Epithelial cell of proximal tubule (primary cell): ENCODE measurements at places on chromosomes 5 and 9. TPM values are rescaled to one million over a fixed set of nuclear protein-coding genes. Genes with fewer than 3 reads are reported as not detected.

Gene NMUR2
- 0.22 TPM in 1 of 2 replicates, not detected in the other for total RNA-seq

Gene CDC20B
- not detected in 2 replicates for total RNA-seq

Gene IFNA21
- not detected in 2 replicates for total RNA-seq

Gene PRSS3
- 2.7 and 5.7 TPM in 2 replicates for total RNA-seq

Gene ANGPTL2
- 1.1 and 1.7 TPM in 2 replicates for total RNA-seq

Gene PCDHA11
- not detected in 2 replicates for total RNA-seq

Gene ADRB2
- 2.6 and 3.3 TPM in 2 replicates for total RNA-seq

Gene ESM1
- total RNA-seq = 0.35 and 0.36 TPM in 2 replicates

Gene ZNF462
- 8.8 and 22.1 TPM in 2 replicates for total RNA-seq
